ENCODE measurements at places on chromosomes 7 and 10. TPM values are rescaled to one million over a fixed set of nuclear protein-coding genes. Genes with fewer than 3 reads are reported as not detected.
A peak's percentile ranks its signal among the peaks of the same experiment; 100 is the strongest.

STAG3 gene
- 20.6 TPM for total RNA-seq

VSTM2A gene
- total RNA-seq = not detected

PRSS1 gene
- not detected for total RNA-seq

GIMAP2 gene
- 82.9 TPM for total RNA-seq

DNA sequence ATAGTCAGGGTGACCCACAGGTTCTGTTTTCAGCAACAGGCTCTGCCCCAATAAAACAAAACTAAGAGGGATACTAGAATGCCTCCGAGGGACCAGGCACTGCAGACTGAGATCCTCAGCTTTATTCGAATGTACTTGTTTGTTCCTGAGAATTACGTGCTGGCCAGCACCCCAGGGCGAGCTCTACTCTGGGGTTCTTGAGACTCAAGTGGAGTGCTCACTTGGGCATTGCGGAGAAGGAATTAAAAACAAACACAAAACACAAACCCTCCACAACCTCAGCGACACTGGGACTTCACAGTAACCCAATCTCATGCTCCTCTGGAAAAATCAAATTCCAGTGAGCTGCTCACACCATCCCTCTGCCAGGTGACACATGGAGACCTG, 250.7 kb downstream of the TNS3 start:
- DNase-seq = no peak

DNA sequence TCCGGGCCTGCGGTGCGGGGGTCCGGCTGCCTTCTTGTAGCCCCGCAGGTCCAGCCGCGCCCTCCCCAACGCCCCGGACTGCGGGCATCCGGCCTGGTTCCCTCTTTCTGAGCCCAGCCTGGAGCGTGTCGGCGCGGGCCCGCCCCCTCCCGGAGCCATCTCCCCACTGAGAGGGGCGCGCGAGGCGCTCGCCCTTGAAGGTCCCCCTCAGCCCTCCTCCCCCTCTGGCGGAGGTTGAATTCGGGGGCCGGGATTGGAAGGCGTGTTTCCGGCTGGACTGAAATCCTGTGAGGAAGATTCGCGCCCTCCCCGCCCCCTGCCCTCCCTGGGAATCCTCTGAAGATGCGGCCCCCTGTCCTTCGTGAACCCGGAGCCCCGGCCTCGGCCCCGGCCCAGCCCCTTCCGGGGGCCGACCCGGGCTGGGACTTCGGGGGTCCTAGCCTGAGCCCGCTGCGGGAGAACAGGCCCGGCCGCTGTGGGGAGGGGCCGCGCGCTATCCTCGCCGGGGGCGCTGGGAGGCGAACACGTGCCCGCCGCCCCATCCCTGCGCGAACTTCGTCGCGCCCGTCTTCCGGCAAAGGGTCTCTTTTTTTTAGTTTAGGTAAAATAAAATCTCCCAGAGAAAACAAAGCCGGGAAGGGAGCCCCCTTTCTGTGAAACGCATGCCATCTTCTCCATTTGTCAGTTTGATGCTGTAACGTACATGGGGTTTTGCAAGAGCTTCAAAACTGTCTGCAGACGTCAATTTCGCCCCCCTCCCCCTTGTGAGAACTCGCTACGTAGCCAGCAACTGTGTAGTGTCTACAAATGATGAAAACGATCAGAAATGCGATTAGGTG, 636 bp downstream of the PDCD4 start:
- DNase-seq = peak; percentile 90

GRCh38 chr7:32250471-32251260, 180.5 kb upstream of the PDE1C start:
- peak; percentile 31 for DNase-seq

DNA sequence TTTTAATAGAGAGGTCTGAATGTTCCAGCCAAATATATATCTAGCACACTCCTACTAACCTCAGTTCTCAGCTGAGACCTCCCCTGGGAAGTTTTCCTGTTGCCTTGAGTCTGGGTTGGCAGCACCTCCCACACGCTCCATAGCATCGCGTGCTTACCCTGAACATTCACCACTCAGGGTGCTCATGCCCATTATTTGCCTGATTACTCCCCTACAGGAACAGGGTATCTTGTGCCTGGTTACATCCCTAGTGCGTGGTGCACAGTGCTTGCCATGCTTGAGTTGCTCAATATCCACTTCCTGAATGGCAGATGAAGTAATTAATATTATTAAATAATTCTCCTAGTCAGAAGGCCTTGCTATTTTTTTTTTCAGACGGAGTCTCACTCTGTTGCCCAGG, 269.9 kb upstream of the IMMP2L start:
- DNase-seq = no peak
